ENCODE measurements at places on chromosomes 3 and 15.

DNA sequence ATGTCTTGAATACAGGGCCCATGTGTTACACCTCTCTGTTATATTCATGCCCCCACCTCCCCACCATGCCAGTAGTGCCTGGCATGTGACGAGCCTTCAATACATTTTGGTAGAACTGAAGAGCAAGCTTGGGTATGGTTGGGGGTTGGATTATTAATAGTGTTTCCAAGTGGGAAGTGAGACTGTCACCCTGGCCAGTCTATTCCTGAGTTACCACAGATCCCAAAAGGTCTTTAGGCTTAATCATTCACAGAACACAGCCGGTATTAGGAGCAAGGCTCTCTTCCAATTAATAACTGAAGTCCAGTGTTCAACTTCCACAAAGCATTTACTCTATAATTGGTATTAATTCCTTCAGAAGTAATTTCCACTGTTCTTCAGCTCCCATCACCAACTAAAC, 231.9 kb upstream of the LRTM1 start:
- DNase-seq = no peak

- no peak for DNase-seq
Observed at GRCh38 chr15:98876451-98877369, 130.9 kb downstream of the PGPEP1L start.

DNA sequence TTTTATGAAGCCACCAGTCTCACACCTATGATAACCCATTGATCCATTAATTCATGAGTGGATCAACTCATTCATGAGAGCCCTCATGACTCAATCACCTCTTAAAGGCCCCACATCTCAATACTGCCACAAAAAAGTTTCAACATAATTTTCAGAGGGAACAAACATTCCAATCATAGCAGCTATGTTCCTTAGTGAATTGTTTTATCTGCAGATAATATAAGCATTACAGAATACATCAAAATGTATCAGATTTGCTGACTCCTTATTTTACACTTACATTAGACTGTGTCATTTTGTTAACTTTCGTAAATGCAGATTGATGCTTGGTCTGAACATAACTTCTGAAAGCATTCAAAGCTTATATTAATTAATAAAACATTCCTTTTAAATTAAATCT, 155.3 kb upstream of the MBNL1 start:
- DNase-seq = no peak

DNA sequence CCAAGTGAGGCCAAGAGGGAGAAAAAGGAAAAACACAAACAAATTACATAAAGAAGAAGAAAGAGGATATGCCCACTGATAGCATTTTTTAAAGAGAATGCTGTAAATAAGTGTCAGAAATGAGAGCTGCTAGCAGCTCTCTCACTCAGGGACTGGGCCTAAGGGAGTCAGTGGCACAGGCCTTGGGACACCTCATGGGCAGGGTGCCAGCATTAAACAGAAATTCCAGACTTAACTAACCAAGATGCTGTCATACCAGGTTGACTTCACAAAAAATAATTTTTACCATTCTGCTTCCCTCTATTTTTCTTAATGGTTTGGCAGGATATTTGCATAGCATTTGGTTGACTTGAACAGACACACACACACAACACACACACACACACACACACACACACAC, 92.3 kb upstream of the ADAMTSL3 start:
- DNase-seq = no peak

DNA sequence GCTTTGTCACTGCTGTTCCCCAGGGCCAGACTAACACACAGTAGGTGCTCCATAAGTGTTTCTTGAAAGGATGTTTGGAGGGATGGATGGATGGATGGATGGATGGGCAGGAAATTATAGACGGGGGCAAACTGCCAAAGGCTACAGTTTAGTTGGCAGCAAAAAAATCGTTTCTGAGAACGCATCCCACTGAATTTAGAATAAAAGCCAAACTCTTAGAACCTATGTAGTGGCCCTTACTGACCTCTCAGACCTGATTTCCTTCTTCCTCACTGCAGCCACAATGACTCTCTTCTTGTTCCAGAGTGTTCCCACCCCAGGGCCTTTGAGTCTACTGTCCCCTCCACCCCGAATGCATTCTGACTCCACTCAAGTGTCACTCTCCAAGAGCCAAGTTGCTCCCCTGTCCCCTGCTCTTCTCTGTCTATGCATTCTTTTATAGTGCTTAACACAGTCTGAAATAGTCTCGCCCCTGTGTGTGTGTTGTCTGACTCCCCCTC, 5.2 kb upstream of the GATA2 start:
- peak; percentile 6 for DNase-seq

DNA sequence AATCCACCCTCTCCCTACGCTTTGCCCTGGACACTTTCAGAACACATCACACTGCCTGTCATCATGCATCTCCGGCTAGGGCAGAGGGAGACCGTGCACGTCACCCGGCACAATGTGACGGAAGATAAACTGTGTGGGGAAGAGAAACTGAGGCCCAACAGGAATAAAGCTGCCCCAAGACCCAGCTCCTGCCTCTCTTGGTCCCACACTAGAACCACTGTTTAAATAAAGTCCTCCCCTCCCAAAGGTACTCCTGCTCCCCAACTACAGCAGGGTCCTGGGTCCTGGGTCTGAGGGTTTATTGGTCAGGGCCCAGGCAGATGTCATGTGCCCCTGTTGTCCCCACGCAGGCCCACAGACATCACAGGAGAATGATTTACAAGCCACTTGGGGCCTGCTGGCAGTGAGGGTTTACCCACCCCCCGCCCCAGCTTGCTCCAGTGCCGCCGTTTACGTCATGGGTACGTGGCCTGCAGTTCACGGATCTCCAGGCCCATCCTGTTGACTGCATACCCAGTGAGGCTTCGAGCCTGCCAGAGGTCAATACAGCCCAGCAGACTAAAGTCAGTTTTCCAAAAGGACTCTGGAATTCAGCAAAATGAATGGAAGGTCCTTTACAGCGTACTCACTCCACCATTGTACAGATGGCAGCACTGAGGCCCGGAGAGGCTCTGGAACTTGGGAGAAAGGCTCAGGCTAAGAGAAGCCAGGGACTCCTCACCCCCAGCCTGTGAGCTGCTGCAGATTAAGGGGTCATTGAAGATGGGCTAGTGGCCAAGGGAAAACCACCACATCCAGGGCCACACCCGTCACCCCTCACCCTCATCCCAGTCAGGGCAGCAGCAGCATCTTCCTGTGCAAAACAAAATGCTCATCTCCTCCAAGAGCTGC, 23.2 kb downstream of the ALS2CL start:
- DNase-seq = peak; percentile 10

- DNase-seq = no peak
Observed at GRCh38 chr3:40516201-40516600, 8.6 kb upstream of the ZNF621 start.

DNA sequence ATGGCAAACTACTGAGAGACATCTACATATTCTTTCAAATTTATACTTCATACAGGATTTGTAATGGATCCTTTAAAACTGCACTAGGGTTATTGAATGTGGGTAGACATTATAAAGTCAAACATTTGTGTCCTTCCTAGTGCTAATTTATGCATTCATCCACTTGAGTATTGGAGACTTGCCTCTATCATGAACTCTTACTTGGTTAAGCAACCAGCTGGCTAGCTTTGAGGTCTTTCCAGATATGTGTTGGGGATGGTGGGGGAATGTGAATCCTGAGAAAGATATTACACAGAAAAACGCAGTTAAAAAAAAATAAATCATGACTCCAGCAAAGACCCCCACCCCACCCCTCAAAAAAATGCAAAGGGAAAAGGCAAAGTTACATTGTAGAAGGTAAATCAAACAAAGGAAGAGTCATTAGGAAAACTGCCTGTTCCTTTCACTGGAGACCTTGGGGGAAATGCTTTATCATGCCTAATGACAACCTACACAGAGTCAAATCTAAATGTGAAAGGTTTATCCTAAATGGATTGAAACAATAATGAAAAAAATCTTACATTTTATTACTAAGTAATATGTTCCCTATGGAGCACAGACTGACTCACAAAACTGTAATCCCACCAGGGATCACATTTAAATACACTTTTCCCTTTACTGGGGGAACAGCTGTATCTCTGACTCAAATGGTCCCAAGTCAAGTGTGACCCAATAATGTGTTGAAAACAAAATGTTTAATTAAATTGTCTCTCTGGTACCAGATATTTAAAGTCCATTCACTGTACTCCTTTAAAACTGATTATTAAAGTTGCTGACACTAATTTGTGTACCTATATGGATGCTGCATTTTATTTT, 522.3 kb downstream of the ROBO1 start:
- DNase-seq = no peak

- no peak for DNase-seq
Observed at GRCh38 chr3:44955917-44956316, 20.1 kb downstream of the ZDHHC3 start.

GRCh38 chr3:51163051-51163450, 222.0 kb upstream of the MANF start:
- no peak for DNase-seq

DNA sequence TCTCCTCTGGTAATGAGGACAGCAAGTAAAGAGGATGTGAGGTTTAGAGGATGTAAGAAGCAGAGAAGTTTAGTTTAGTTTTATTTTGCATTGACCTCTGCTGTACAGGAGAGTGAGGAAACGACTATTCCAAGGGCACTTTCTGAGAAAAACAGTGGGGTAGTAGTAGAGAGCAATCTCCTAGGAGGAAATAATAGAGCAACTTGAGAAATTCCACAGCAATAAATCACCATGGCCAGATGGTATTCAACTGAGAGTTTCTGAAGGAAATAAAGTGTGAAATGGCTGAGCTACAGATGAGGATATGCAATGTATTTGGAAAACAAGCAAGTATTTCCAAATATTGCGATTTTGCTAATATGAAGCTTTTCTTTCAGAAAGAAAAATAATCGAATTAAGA, 118.9 kb downstream of the DPH6 start:
- no peak for DNase-seq

GRCh38 chr3:183892610-183893214, 8.0 kb upstream of the PARL start:
- no peak for DNase-seq

- DNase-seq = no peak
Observed at GRCh38 chr3:69144631-69145245, 22.3 kb upstream of the LMOD3 start.

DNA sequence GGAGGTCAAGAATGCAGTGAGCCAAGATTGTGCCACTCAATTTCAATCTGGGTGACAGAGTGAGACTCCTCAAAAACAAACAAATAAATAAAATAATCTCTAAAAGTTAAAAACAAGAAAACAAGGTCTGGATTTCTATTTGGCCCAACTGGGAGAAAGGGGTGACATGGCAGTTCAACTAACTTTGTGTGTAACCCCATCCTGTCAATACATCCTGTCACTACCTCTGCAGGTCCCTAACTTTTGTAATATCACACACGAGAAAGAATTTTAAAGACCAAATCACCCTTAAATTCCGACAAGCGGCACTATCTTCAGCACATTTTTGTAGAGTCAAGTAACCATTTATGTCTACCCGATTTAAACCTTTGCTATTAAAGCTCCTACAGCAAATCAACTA, 10.2 kb downstream of the SLTM start:
- no peak for DNase-seq

- no peak for DNase-seq
Observed at GRCh38 chr15:87850916-87851315, 405.6 kb downstream of the NTRK3 start.

DNA sequence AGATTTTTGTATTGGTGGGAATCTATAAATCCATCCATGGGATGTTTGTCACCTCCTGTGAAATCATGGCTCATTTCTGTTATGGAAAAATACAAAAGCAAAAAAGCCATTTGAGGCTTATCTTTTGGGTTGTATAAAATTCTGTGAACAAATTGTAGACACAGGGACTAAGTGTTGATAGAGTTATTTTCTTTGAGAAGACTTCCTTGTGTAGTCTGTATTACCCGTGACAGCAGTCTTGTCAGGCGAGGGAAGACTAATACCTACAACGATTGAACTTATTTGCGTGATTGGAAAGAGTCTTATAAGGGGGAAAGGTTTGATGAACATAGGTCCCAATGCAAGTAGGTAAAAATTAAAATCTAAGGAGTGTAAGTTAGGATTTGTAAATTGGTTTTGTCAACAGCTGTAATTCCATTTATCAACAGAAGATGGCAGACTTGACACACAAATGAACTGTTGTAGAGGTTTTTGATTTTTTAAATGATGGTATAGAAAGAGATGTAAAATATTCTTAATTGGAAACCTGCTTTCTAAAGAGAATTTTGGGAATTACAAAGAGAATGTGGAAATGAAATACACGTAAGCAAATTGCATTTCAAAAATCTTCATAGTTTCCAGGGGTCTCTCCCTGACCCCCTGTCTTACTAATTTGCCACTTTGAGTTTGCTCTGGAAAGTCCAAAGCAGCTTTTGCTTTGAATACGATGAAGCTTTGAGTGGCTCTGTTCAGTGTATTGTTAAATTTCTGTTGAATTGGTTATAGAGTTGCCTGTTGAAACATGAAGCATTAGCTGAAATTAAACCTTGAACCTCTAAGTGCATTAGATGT, 33.2 kb downstream of the SLC25A26 start:
- no peak for DNase-seq

GRCh38 chr15:68207176-68207935, 2.2 kb upstream of the CALML4 start:
- no peak for DNase-seq

- no peak for DNase-seq
Observed at GRCh38 chr15:37009288-37009687, 91.1 kb downstream of the MEIS2 start.

GRCh38 chr15:28915041-28915810, 29.5 kb downstream of the APBA2 start:
- DNase-seq = no peak

DNA sequence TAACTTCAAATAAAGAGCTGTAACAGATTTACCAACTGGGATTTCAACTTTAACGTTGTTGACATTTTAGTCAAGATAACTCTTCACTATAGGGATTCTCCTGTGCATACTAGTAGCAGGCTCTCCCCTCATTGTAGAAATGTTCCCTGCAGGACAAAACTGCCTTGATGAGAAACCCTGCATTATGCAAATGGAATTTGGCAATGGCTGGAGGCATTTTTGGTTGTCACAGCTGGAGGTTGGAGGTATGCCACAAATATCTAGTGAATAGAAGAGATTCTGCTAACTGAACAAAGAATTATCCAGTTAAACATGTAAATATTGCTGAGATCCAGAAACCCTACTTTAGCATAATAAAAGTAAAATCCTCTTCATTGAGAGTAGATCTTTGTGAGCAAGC, 928.8 kb upstream of the ALCAM start:
- DNase-seq = peak; percentile 59

- DNase-seq = no peak
Observed at GRCh38 chr15:40088929-40089755, 19.5 kb downstream of the BMF start.

DNA sequence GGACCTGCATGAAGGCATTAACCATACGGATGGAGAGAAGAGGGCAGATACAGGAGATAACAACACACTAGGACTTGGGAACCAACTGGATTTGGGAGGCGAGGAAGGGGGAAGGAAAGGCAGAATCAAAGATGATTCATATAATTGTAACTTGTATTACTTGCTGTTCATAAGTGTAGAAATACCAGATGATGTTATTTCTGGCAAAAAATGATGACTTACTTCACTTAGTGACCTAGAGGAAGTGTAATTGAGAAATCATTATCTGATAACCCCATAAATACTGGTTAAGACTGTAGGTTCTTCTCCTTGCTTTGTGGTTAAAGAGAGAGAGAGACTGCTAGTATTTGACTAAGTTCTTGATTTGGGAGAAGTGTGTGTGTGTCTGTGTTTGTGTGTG, 50.5 kb upstream of the GK5 start:
- no peak for DNase-seq

Data from femur (tissue), 1 donor.